Activated naive CD4-positive, alpha-beta T cell treated with Interleukin-2 at 50 U/mL for 16 hours (primary cell): ENCODE measurements at places on chromosomes 12 and 14.

DNA sequence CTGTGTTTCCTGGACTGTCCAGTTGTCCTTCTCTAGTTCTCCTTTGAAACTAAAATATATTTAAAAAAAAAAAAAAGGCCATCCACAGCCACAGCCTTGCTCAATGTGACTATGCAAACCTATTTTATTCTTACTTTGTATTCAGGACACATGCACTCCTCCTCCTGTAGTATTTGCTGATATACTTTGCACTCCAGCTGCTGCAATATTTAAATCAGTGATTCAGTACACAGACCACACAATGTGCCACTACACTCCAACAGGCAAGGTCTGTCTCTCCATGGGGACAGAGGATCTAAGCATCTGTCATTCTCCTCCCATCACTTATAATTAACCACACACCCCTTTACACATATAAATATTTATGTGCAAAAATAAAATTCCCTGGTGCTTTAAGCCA is 40.2 kb upstream of the CCDC196 start:
- no peak for DNase-seq

- DNase-seq, result peak; percentile 78
Measured at GRCh38 chr12:11836282-11837151, 187.0 kb downstream of the ETV6 start.

GRCh38 chr12:57233357-57234232 is 4.1 kb downstream of the SHMT2 start:
- no peak for DNase-seq

GRCh38 chr12:110171186-110171538 is 47.0 kb downstream of the IFT81 start:
- no peak for DNase-seq
